ENCODE measurements at places on chromosomes 3 and 15.
A peak's percentile ranks its signal among the peaks of the same experiment; 100 is the strongest.

- no peak for DNase-seq
Measured at GRCh38 chr3:184949251-184949965, 137.4 kb downstream of the VPS8 start.

DNA sequence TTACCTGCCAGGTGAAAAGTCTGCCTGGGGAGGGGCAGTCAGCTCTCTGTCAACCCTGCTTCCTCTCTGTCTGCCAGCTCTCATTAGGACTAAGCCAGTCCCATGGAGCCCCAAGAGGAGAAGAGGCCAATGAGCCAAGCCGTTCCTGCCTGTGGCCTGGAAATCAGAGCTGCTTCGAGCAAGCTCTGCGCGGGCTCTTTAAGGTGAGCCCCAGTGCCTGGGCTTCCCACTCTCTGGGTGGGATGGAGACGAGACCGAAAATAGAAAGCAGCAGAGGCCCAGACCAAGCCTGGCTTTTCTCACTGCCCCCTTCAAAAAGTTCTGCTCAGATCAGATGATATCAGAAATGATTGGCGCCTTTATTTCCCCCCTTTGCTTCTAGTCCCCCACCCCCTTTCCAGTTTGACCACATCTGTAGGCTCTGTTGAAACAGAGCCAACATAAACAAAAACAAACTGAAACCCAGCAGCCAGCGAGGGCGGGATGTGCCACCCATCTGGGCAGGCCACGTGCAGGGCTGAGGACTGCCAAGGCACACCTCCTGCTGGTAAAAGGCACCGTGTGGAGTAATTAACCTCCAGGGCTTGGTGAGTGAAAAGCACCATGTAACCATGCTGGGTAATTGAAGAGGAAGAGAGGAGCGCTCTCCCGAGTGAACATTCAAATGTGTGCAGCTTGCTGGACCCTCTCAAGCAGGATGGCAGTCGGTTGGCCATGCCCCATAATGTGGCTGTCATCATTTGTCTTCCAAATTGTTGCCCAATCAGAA lies 471.0 kb upstream of the PROK2 start:
- DNase-seq = peak; percentile 9

GRCh38 chr3:151299006-151299405 lies 17.6 kb downstream of the GPR87 start:
- DNase-seq = no peak

DNA sequence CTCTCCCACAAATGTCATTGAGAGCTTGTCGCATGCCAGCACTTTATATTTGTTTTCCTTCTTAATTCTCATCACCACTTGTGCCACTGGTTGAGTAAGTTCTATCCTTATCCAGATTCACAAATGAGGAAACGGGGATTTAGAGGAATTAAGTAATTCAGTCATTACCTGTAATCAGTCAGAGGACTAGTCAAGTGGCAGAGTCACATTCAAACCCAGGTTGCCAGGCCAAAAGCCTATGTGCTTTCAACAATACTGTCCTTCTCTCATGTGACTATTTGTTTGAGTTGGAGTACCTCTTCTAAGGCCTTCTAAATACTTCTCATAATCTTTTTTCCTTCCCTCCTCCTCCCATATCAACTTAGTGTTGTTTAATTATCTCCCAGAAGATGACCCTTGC lies 76.9 kb downstream of the THRB start:
- no peak for DNase-seq

GRCh38 chr3:53234130-53234840 lies 21.5 kb downstream of the TKT start:
- no peak for DNase-seq

GRCh38 chr3:107861904-107862303 lies 228.9 kb downstream of the CD47 start:
- no peak for DNase-seq

GRCh38 chr15:76983590-76984375 lies 11.1 kb upstream of the PSTPIP1 start:
- DNase-seq = no peak

DNA sequence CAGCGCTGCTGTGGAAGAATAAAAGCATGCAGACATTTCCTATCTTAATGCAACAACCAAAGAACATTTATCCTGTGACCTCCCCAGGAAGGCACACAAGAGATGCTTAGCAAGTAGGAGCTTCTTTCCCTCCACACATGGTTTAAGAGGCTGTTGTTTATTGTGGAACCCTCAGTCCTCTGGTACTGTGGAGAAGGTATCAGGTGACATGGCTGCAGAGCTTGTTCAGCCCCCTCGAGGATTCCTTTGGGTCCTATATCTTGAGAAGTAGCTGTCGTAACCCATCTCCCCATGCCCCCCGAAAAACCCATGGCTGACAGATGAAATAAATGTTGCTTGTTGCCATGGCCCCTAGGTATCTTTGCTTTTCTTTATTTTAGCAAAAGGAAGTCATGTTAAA lies 20.3 kb upstream of the ETV5 start:
- DNase-seq = no peak
